Dermis blood vessel endothelial cell (primary cell): ENCODE measurements at places on chromosomes 6 and 20. TPM values are rescaled to one million over a fixed set of nuclear protein-coding genes. Genes with fewer than 3 reads are reported as not detected.
A peak's percentile ranks its signal among the peaks of the same experiment; 100 is the strongest.

Gene ATP9A
- 39.7 and 53.3 TPM in 2 replicates for total RNA-seq

- DNase-seq: peak; percentile 20
Observed at GRCh38 chr6:159107451-159108260, 61.5 kb upstream of the FNDC1 start.

Gene AP5S1
- 22.3 and 31.6 TPM in 2 replicates for total RNA-seq

- no peak for DNase-seq
Observed at GRCh38 chr6:34090529-34090928, 55.4 kb downstream of the GRM4 start.

DNA sequence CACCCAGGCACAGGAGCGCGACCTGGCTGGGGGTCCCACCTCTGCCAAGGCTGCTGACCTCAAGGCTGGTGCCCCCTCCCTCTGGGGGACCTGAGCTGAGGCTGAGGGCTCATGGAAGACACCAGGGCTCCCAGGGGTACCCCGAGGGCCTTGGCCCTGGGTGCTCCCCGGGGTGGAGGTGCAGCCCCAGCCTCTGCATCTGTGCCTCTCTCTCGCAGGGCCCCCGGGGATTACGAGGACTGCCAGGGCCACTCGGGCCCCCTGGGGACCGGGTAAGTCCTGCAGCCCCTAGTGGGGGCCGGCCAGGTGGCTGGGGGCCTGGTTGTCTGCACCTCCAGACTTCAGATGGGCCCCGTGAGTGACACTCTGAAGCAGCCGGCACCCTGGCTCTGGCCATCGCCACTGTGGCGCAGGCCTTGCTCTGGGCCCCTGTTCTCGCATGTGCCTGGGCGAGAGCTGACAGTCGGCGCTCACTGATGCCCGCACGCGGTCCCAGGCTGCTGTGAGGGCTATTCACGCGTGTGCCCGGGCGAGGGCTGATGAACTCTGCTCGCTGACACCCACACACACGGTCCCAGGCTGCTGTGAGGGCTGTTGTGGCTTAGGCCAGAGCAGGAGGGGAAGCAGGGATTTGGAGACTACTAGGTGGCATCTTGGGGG is 9.3 kb downstream of the COL9A3 start:
- no peak for DNase-seq

Gene ZBP1
- total RNA-seq: not detected in 2 replicates

GRCh38 chr6:165984729-165985275 is 182.8 kb downstream of the TBXT start:
- no peak for DNase-seq

GRCh38 chr6:89010825-89011224 is 47.4 kb upstream of the RNGTT start:
- no peak for DNase-seq

Gene TRAPPC3L
- 0.17 TPM in 1 of 2 replicates, not detected in the other for total RNA-seq
